ENCODE measurements at places on chromosomes 5 and 9.

GRCh38 chr5:1998348-1998669 lies 115.6 kb upstream of the IRX4 start:
- no peak for DNase-seq

GRCh38 chr5:80008995-80009765 lies 18.1 kb upstream of the MTX3 start:
- no peak for DNase-seq

DNA sequence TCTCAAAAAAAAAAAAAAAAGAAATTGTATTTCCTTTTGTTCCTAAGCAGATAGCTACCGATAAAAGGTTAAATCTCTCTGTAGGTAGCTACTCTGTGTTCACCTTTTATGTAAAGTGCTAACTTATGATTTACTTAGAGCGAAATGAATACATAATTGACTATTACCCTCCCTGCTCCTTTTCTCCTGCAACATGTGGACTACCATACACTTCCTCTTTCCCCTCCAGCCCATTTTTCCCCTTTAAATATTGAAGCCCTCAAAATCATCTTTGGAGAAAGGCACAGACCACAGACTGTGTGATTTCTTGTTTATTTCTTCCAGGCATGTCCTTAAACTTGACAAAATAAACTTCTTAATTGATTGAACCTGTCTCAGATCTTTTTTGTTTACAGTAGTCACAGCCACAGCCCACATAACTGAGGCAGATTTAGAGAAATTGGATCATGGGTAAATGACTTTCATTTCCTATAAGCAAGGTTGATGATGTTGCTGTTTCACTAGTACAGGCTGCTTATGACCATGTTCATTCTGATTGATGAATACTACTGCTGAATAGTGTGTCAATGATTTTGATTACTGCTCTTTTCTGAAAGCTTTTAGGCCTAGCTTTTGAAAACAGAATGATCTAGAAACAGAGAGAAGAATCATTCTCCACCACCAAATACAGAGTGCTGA lies 59.2 kb downstream of the PHAX start:
- no peak for DNase-seq

- no peak for DNase-seq
Measured at GRCh38 chr9:125884218-125884595, 137.0 kb downstream of the PBX3 start.

DNA sequence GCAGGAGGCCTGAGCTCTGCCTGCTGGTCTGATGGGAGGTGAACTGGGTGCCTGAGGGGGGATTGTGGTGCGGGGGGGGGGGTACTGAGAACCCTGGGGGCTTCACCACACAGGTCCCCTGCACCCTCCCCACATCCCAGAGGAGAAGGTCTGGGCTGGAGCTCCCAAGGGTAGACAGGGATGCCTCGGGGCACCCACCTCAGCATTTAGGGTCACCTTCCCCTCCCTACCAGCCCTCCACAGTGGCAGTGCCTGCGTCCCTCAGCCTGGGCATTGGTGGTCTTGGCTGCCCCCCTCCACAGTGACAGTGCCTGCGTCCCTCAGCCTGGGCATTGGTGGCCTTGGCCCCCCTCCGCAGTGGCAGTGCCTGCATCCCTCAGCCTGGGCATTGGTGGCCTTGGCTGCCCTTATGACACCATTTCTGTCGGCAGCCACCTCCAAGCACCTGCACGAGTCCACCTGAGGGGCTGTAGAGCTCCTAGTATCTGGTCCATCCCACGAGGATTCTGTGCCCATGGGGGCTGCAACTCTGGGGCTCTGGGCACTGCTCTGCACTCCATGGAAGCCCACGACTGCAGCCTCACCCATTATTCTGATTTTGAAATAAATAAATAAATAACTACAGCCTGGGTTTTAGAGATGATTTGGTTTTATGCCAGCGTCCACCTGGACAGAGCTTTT lies 21.5 kb downstream of the NKD2 start:
- DNase-seq: no peak

- DNase-seq: no peak
Measured at GRCh38 chr5:165631235-165631634, 2125.8 kb downstream of the MAT2B start.

GRCh38 chr9:130023144-130023787 lies 19.7 kb downstream of the FNBP1 start:
- no peak for DNase-seq

DNA sequence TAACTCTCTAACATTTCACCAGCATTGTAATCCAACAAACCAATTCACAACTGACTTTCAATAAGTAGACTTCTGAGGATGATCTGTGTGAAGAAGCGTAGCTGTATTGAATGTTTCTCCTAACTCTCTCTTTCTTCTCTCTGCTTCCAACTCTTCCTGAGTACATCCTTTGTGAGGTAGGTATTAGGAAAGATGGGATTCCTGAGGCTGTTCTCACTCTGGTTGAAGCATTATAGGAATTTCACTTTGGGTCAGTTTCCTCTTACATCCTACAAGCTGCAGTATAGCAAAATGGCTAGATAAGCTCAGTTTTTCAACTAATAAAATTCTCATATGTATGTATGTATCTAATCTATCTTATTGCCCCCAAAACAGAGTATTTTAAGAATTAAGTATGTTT lies 702.8 kb downstream of the CETN3 start:
- DNase-seq: no peak

GRCh38 chr9:71781391-71781790 lies 13.1 kb upstream of the CEMIP2 start:
- DNase-seq: no peak

GRCh38 chr5:168055141-168055683 lies 236.2 kb upstream of the WWC1 start:
- no peak for DNase-seq

DNA sequence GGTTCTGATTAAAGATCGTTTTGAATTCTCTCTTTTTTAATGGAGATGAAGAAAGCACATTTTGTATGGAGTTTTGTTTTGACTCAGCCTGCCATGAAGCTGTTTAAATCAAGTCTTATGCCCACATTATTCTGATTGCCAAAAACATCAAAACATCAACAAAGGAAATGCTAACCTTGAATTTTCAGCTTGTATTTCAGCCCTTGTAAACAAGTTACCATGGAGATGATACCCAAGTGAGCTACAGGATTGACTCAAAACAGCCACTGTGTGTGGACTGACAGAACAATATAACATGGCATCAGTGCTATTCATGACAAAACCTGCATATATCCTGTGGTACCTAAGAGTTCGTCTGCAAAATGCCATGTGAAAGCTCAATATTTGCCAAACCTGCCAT lies 1581.0 kb downstream of the MAT2B start:
- no peak for DNase-seq

GRCh38 chr5:134506054-134507039 lies 19.1 kb upstream of the JADE2 start:
- no peak for DNase-seq

- DNase-seq: no peak
Measured at GRCh38 chr5:68227532-68228160, 12.1 kb downstream of the PIK3R1 start.

GRCh38 chr9:38523121-38523520 lies 97.3 kb downstream of the ANKRD18A start:
- no peak for DNase-seq

GRCh38 chr5:72064801-72065570 lies 42.3 kb upstream of the MAP1B start:
- DNase-seq: no peak

GRCh38 chr5:84794486-84795035 lies 409.9 kb upstream of the EDIL3 start:
- no peak for DNase-seq

DNA sequence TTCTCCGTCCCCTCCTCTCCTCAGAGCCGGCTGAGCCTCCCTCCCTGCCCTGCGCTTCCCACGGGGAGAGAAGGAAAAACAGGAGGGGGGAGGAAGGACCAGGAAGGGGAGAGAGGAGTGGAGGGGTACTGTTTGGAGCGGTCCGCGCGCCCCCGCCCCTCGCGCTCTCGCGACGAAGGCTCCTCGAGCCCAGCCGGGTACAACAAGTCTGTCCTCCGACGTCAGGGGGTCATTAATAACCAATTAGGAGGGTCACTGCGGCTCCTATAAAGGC lies 480 bp upstream of the PRDM12 start:
- no peak for DNase-seq

- DNase-seq: no peak
Measured at GRCh38 chr5:158354958-158355357, 496.0 kb upstream of the CLINT1 start.

GRCh38 chr5:180373454-180373853 lies 20.3 kb upstream of the GFPT2 start:
- DNase-seq: no peak

DNA sequence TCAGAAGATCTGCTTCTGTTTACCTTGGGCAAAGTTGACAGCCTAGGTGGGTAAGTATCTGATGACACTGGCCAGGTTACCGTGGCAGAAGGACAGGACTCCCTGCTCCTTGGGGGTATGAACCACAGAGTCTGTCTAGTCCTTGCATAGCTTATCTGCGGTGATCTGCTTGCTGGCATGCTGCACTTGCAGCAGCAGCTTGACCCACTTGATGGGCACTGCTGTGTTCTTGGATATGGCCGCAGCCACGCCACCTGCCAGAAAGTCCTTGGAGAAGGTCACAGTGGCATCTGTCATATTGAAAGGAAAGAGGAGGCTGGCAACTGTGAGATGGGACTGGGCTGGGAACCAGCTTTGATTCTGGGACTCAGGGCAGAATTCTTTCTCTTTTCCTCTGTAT lies 35.9 kb upstream of the POC5 start:
- DNase-seq: no peak

DNA sequence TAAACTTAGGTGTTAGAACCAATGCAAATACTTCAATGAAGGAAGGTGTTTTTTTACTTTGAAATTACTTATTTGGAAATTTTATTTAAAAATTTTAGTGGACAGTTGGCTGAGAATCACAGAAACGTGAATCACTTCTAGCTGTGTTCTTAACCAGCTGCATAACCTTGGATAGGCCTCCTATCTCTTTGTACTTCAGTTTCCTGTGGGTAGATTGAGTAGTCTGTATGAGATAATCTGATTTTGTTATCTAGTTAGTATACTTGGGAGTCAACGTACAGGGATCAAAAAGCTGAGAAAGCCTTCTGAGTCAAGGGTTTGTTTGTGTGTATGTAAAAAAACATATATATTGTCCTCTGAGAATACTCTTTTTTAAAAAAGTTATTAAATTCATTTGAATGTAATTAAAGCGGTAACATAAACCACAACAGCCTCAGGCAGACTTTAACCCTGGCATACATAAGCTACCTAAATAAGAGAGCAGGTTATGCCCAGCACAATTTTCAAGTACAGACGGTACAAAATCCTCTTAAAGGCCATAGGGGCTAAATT lies 38.1 kb upstream of the ZCCHC7 start:
- no peak for DNase-seq

GRCh38 chr5:146240951-146241350 lies 37.5 kb downstream of the RBM27 start:
- DNase-seq: no peak

DNA sequence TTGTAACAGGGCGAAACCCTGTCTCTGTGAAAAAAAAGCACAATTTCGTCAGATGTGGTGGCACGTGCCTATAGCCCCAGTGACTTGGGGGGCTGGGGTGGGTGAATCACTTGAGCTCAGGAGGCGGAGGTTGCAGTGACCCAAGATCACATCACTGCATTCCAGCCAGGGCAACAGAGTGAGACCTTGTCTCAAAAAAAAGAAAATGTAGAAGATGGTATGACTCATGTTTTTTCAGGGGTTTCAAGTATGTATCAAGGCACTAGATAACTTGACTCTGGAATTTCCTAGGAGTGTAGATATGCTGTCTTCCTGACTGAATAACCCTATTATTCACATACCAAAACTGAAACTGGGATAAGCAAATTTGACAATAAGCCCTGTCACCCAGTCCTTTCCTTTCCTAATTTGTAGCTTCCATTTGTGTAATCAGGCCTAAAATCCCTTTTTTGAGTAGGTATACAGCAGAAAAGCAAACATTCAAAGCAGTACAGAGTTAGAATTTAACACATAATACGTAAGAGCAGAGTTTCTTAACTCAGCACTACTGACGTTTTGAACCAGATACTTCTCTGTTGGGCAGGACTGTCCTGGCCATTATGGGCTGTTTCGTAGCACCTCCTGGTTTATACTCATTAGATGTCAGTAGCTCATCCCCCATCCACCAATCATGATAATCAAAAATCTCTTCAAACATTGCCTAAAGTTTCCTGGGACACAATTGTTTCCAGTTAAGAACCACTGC lies 17.3 kb upstream of the ANKRD18B start:
- DNase-seq: no peak

DNA sequence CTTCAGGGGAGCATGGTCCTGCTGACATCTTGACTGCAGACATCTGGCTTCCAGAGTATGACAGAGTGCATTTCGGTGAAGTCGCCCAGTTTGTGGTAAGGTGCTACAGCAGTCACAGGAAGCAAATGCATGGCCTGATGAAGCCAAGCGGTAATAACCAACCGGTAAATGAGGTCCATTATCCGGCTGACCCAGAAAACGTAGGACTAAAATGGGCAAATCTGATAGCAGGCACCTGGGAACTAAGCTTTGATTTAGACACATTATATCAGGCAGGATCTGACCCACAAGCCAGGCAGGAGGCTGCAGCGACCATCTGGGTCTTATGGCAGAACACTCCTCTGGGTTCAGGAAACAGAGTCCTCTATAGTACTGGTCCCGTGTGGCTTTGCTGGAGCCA lies 454.6 kb downstream of the GADD45G start:
- no peak for DNase-seq

DNA sequence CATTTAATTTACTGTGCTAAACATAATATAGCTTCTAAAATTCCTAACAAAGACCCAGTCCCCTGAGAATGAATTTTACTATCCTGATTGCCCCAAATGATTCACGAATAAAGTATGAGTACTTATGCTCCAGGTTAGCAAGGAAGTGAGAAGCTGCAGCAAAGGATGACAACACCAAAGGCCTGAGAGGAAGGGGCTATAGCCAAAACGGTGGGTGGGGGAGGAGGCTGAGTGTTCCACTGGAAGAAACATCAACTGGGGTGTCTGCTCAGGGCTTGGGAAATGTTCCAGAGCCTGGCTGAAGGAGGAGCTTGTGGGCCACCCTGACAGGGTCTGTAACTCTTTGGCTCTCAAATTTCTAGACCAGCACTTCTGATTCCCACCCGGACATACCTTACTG lies 157.3 kb downstream of the ADAMTS12 start:
- DNase-seq: no peak

DNA sequence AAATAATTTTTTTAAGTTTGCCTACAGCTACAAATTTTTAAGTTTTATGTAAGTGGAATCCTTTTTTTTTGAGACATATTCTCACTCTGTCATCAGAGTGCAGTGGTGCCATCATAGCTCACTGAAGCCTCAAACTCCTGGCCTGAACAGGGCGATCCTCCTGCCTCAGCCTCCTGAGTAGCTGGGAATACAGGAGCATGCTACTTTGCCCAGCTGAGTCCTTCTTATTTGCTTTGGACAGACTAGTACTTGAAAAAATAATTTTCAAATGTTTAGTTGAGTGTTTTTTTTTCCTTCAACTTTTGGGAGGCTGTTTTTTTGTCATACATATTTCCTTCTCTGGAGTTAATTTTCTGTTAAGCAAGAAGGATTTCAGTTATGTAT lies 7.4 kb downstream of the GAPVD1 start:
- DNase-seq: no peak

- no peak for DNase-seq
Measured at GRCh38 chr5:88873447-88873846, 9.5 kb downstream of the MEF2C start.
